Activated CD8-positive, alpha-beta memory T cell treated with anti-CD3 and anti-CD28 coated beads, Interleukin-2, amount 50 U/mL, for 4 hours (primary cell): ENCODE measurements at places on chromosomes 6 and 20.
A peak's percentile ranks its signal among the peaks of the same experiment; 100 is the strongest.

DNA sequence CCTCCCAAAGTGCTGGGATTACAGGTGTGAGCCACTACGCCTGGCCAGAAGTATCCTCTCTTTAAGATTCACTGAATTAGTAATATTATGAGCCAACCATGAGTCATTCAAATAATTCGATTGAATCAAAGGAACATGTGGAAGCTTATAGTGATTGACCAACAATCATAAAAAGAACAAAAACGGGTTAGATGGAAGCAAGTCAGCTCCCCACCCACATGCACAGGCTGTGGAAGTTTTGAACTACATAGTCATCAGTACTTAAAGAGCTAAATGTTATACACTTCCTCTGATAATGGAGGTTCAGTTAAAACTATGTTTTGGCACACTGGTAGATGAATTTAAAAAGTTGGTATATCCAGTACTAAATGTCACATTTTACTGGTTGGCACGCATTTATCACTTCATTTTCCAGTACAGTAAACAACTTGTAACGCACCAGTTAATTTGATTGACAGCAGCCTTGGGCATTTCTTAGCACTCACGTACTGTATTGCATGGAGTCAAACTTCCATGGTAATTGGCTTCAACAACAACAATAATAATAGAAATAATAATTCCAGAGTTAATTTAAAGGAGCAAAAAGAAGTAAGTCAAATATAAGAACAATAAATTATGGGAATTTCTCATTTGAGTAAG lies 1107.3 kb upstream of the MAP3K7 start:
- DNase-seq = no peak

DNA sequence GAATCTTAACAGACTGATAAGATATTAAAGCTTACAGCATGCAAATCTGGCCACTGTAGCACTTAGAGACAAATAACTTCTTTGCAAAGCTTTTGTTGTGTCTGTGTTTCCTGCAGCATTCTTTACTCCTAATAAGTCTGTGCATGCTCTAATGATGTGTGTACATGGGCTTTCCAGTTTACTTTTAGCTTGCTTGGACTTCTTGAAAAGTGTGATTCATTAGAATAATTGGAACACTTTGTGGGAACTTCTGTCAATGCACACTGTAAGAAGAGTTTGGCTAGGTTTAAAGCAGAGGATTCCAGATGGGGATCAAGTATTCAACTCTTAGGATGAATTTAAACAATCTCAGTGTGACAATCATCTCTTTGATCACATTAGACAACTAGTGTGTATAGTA lies 22.1 kb upstream of the TINAG start:
- no peak for DNase-seq

DNA sequence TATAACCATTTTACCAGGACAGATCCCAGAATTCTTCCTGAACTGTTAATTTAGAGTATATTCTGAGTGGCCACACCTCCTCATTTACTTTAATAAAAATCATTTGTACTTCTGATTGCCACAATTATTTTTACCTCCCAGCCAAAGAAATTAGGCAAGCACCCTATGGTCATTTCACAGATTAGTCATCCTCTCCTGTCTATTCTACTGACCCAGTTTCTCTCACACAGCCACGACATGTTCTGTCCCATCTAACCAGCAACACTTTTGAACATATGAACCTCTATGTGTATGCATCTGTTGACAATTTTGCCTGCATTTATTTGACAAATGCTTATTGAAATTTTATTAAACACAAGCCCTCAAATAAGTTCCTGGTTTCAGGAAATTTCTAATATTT lies 202.6 kb upstream of the STXBP5 start:
- no peak for DNase-seq

DNA sequence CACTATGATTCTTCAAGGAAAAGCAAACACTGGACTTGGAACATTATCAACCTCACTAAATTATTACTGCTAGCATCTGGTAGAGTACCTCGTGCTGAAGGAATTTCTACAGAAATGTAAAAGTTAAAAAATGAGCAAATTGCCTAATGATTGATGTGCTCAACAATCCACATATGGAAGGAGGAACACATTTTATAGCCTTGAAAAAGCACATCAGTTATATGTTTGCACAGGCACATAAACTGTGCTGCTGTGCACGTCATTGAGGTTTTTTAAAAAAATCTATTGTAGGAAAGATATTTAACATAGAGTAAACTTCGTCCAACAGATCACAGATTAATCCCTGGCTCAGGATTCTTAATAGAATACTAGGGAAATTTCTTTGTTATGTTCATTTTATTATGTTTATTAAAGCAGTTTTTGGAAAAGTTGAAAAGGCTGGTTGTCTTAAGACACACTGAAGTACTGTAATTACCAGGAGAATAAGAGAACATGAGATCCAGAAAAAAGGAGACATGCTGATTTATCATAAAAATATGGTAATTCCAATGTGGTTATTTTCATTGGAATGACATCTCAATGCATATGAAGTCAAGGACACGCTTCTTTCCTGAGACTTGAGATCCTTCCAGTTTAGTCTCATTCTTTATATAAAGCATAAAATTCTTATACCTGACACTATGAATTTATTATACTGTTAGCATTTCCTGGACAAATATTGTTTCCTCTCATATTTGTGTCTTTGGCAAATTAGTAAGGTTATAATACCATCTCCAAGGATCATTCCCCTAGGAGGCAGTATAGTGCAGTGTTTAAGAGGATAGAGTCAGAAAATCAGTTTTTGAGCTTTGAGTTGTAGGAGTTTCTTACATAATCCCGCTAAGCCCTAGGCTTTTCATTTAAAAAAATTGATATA lies 511.1 kb downstream of the TENT5A start:
- no peak for DNase-seq

- no peak for DNase-seq
Measured at GRCh38 chr6:107152638-107153430, 37.5 kb upstream of the BEND3 start.

GRCh38 chr6:56916849-56917551 lies 37.9 kb upstream of the BEND6 start:
- DNase-seq = no peak

DNA sequence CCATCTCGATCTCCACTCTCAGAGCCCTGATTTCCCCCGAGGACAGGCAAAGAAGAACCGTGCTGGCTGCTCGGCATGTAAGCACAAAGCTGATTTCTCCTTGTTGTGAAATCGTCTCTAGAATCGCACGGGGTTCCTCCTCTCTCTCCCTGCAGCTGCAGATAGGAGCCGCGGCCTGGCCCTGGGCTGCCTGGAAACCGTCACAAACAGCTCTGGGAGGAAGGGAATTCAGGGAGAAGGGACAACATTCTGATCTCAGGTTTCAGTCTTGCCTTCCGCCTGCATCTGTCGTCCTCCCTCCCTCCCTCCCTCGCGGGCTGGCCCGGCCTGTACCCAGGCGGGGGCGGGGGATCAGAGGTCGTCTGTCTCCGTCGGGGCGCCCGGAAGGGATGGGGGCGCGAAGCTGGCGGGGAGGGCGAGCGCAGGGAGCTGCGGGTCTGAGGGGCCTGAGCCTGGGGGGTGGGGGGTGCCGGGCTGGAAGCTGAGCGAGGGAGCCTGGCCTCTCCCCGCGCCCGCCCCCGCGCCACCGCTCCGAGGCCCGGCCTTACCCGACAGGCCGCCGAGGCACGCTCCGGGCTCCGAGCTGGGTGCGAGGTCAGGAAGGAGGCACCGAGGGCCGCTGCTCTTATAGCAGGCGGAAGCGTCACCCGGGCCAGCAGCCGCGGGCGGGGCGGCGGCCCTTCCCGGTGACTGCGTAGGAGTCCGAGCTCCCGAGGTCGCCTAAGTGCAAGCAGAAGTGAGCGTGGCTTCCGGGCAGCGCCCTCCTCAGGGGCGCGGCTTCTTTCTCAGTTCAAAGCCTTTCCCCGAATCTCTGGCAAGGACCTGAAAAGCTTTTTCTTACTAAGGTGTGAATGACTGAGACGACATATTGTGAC lies at the start of gene SERPINB1:
Gene SERPINB1, minus strand, starts transcription at position 600 of the 875 bp plus-strand sequence. CDS start 1,277 bp downstream, outside the sequence.
- DNase-seq = peak; percentile 74

- DNase-seq = peak; percentile 74
Measured at GRCh38 chr20:62740286-62741141, 31.9 kb downstream of the NTSR1 start.

DNA sequence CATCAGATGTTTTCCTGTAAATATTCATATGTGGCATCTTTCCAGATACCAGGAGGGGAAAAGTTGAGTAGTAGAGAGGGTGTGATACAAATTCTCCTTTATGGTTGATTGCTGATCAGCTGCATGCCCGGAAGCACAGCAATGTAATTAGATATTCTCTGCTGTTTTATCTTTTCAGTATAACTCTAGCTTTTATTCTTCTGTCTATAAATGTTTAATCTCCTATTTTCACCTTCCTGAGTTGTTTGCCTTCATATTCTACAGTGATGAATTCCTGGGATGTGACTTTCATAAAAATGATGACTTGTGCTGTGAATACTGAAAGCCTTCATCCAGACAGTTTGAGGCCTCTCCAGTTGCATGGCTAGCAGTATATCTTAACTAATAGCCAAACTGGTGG lies 53.7 kb downstream of the SH3BGRL2 start:
- DNase-seq = no peak

- DNase-seq = no peak
Measured at GRCh38 chr20:10927011-10927583, 253.3 kb upstream of the JAG1 start.

- peak; percentile 70 for DNase-seq
Measured at GRCh38 chr6:33427585-33428223, 7.8 kb downstream of the SYNGAP1 start.

GRCh38 chr6:14692208-14692607 lies 553.7 kb upstream of the JARID2 start:
- no peak for DNase-seq

GRCh38 chr6:36757206-36757605 lies 59.6 kb downstream of the RAB44 start:
- DNase-seq = no peak
